K562 (cell line): ENCODE measurements at places on chromosomes 4 and X.

- no peak for DNase-seq
Measured at GRCh38 chrX:1676866-1677265, 62.0 kb downstream of the ASMT start.

DNA sequence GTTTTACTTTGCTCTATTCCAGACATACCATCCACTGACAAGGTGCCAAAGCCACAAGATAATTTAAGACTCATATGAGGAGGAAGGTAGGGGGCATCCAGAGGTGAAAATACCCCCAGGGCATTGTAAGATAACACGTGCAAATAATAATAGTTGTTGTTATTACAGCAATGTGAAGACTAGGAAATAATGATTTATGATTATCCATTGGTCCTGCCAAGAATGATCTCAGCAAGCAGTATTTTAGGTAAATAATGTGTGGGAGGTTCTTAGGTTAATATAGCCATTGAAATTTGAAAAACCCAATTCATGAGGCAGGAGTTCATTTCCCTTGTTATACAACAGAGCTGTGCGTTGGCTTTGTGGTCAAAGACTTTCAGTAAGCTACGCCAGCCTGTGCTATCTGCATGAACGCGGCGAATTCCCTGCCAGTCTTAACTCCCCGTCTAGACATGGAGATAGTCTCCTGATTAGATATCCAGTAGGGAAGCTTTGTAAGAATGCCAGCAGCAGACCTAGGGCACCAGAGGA lies 47.2 kb upstream of the MXRA5 start:
- DNase-seq, result no peak

DNA sequence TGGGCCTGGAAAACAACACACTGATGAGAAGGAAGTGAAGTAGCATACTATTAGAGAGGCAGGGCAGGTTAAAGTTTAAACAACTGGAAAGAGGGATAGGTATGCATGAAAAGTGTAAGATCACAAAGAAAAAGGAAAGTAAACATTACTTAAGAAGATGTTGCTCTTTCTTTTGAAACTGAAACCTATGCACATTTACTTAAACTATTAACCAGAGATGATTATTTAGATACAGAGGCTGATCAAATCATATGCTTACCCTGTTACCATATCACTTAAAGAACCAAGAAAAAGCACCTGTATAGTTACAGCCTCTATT lies 37.8 kb downstream of the NAP1L5 start:
- DNase-seq, result no peak

DNA sequence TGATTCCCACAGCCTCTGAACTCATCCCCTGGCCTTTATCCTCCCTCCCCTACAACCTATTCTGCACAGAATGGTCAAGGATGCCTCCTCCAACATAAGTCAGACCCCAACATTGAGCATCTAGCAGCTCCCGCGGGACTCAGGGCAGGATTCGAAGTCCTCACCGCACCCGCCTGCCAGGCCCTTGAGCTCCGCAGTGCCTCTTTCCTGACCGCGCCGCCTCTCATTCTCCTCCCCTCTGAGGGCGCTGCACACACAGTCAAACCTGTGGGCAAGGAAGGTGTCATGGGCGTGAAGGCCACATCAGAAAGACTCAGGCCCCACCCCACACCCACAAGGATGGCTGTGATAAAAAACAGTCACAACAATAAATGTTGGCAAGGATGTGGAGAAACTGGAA lies 84.1 kb downstream of the CPZ start:
- DNase-seq, result no peak
